Osteoblast (primary cell): ENCODE measurements at places on chromosomes 7 and 10.

GRCh38 chr7:127882313-127882920, 148.8 kb downstream of the LRRC4 start:
- H3K4me3 ChIP-seq: no peak overlapping the region
- H3K4me1 ChIP-seq: peaks cover 32% of the 10 kb centered on the region
- DNase-seq: no peak

GRCh38 chr10:100516847-100517246, 2.8 kb downstream of the SEC31B start:
- DNase-seq: peak; percentile 53
- no peak overlapping the region for H3K27ac ChIP-seq
- H3K36me3 ChIP-seq: no peaks in the 10 kb centered on the region
- H3K4me1 ChIP-seq: peaks cover 19% of the 10 kb centered on the region

- no peak for DNase-seq
- H3K4me3 ChIP-seq: no peak overlapping the region
- peaks cover 11% of the 10 kb centered on the region for H3K36me3 ChIP-seq
- H3K4me1 ChIP-seq: peaks cover 8% of the 10 kb centered on the region
Measured at GRCh38 chr10:28600056-28600455, 67.1 kb downstream of the WAC start.

DNA sequence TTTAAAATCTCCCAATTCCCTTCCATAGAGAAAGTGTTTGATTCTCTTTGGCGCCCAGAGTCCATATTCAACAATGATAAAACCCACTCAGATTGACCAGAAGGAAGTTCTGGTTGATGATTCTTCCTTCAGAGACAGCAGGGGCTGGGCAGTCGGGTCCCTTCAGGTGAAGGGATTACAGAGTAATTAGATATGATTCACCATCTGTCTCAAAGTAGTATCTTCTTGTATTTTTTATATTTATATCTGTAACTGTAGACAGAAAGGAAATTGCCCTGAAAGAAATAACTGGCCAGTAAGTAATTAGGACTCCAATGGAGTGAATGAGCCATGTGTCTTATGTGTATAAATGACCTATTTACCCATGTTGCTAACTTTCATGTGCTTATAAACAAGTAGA, 156.0 kb downstream of the PLCE1 start:
- DNase-seq: no peak
- H3K4me1 ChIP-seq: no peaks in the 10 kb centered on the region
- H3K36me3 ChIP-seq: no peaks in the 10 kb centered on the region
- H3K4me3 ChIP-seq: no peak overlapping the region
- H3K27me3 ChIP-seq: no peaks in the 10 kb centered on the region

DNA sequence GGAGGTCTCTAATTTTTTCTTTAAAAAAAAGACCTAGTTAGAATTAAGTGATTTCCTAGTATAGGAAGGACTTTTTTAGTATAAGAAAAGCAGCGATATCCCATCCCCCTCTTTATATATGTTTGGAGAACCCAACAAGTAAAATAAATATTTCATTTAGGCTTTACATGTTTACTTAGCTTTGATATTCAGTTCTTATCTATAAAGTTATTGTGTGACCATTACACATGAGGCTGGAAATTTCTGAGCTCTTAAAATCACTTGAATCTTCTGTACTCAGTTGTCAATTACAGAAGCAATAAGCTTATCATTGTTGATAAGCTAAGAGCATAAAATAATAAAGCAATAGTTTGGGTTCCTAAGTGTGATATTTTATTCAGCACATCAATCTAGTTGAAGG, 89.7 kb downstream of the AASS start:
- no peaks in the 10 kb centered on the region for H3K4me1 ChIP-seq
- H3K27ac ChIP-seq: no peak overlapping the region
- H3K36me3 ChIP-seq: no peaks in the 10 kb centered on the region
- H3K4me3 ChIP-seq: no peak overlapping the region

DNA sequence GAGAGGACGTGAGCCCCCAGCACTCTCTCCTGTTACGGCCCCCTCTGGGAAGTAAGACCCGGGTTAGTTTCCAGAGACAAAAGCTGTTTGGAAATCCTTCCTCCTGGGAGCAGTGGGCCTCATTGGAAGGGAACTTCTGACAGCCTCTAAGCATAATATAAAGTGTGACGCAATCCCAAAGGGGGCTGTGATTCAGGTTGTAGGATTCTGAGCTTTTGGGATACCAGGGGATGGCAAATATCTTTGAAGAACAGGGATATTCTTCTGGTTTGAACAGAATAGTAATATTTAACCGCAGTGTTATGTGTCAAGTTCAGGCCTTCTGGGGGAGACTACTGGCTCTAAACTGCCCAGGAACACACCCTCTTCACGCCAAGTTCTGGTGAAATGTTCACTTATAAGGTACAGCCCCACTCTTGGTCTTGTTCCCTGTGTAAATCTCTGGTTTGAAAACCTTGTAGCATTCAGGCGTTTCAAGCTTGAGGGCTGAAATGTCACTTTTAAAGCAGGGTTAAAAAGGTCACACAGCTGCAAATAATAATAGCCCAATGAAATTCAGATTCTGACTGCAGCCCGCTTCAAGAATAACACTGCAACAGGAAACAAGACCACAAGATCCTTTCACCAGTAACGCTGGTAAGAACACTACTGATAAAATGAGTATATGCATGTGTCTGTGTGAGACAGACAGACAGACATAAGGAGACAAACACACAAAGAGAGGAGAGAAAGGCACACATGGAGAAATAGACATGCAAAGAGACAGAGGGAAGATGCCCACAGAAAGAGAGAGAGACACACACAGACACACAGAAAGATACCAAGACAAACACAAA, 69.0 kb downstream of the CREB5 start:
- peak overlapping the region; percentile 94 for H3K27ac ChIP-seq
- H3K4me1 ChIP-seq: peaks cover 71% of the 10 kb centered on the region
- H3K36me3 ChIP-seq: no peaks in the 10 kb centered on the region
- no peak for DNase-seq
- H3K4me3 ChIP-seq: peak overlapping the region; percentile 39
- H3K27me3 ChIP-seq: no peaks in the 10 kb centered on the region

DNA sequence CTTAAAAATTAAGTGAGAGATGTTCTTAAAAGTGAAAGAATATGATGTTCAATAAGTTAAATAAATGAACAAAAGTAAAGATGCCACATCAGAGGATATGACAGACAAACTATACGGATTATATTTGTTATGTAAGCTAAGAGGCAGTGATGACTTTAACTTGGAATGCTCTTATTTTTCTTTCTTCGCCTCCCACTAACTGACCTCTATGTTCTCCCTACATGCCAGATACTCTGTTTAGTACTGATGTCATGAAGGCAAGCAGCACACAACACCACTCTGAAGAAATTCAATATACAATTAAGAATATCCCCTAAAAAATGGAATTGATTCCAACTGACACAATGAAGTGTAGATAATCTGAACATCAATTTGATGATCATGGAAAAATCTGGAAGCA, 223.4 kb downstream of the DOCK4 start:
- H3K27me3 ChIP-seq: no peaks in the 10 kb centered on the region
- H3K36me3 ChIP-seq: peaks cover 2% of the 10 kb centered on the region
- H3K4me1 ChIP-seq: peaks cover 17% of the 10 kb centered on the region
- H3K27ac ChIP-seq: peak overlapping the region; percentile 27

DNA sequence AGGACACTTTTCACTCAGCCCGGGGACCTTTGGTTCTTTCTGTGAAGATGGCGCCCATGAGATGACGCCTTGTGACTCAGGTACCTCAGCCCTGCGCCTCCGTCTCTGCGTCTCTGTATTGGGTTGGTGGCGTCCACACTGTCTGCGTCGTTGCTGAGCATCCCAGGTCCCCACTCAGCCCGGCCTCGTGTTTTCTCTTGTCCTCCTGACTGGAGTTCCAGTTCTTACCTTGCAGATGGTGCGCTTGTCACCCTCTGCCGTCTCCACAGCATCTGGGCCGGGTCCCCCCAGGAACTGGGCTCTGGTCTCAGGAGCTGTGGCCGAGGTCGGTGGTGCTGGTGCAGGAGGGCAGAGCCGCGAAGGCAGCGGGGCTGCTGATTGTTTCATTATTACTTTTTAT, 150.4 kb downstream of the WDR37 start:
- H3K36me3 ChIP-seq: no peaks in the 10 kb centered on the region
- no peaks in the 10 kb centered on the region for H3K27me3 ChIP-seq
- no peak overlapping the region for H3K27ac ChIP-seq

GRCh38 chr10:119395280-119396007, 147.1 kb downstream of the RGS10 start:
- H3K27me3 ChIP-seq: no peaks in the 10 kb centered on the region
- H3K27ac ChIP-seq: no peak overlapping the region
- H3K4me3 ChIP-seq: no peak overlapping the region
- H3K36me3 ChIP-seq: no peaks in the 10 kb centered on the region

- H3K4me3 ChIP-seq: no peak overlapping the region
- H3K27me3 ChIP-seq: no peaks in the 10 kb centered on the region
- no peak overlapping the region for H3K27ac ChIP-seq
- H3K36me3 ChIP-seq: no peaks in the 10 kb centered on the region
- DNase-seq: no peak
Measured at GRCh38 chr7:85328456-85328998, 141.7 kb upstream of the SEMA3D start.

DNA sequence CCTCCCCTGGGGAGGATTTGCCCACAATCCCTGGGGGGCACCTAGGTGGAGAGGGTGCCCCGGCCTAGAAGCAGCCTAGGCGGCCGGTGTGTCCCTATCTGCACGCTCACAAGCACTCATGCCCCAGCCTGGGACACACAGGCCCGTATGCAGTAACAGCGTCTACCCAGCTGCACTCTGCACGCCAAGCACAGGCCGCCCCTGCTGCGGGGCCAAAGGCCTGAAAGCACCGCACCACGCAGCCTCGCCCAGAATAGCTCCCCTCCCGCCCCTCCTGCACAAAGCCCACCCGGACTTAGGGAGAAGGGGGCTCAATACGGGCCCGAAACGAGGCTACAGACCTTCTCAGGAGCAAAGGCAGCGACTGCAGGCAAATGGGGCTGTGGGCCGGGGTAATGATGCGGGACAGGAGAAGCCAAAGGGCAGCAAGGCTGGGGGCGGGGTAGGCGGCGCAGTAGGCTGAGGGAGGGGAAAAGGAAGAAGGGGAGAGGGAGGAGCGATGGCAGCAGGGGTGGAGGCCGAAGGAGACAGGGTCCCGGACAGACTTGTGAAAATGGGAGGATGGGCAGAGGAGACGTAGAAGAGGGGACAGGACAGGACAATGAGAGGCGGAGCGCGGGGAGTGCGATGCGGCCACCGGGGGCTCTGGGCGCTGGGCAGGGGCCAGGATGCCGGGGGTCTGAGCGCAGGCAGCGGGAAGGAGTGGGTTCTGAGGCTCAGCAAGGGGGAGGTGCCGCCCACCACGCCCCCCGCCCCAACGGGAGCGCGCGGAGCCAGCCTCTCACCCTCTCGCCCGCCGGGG, 544 bp downstream of the GPRIN2 start:
- H3K4me1 ChIP-seq: no peaks in the 10 kb centered on the region
- H3K4me3 ChIP-seq: no peak overlapping the region
- peaks cover 63% of the 10 kb centered on the region for H3K27me3 ChIP-seq
- H3K27ac ChIP-seq: no peak overlapping the region
- H3K36me3 ChIP-seq: no peaks in the 10 kb centered on the region

GRCh38 chr10:104340641-104341040, 2.4 kb upstream of the ITPRIP start:
- no peak overlapping the region for H3K4me3 ChIP-seq

DNA sequence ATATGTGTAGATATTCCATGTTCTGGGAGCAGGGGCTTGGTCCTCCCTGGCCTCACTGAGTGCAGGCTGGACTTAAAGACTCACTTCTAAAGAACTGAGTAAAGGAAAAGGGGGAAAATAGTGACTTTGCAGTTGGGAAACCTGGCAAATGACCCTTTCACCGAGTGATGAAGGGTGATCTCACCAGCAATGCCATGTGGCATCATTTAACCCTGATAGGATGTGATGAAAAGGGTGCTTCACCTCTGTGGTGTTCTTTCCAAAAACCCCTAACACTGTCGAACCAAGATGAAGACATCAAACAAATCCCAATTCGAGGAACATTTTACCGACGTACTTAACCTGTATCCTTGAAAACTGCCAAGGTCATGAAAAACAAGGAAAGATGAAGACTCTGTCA, 71.9 kb downstream of the AOAH start:
- no peaks in the 10 kb centered on the region for H3K27me3 ChIP-seq
- no peaks in the 10 kb centered on the region for H3K36me3 ChIP-seq
- no peak overlapping the region for H3K4me3 ChIP-seq
- H3K4me1 ChIP-seq: peaks cover 29% of the 10 kb centered on the region
- no peak overlapping the region for H3K27ac ChIP-seq

DNA sequence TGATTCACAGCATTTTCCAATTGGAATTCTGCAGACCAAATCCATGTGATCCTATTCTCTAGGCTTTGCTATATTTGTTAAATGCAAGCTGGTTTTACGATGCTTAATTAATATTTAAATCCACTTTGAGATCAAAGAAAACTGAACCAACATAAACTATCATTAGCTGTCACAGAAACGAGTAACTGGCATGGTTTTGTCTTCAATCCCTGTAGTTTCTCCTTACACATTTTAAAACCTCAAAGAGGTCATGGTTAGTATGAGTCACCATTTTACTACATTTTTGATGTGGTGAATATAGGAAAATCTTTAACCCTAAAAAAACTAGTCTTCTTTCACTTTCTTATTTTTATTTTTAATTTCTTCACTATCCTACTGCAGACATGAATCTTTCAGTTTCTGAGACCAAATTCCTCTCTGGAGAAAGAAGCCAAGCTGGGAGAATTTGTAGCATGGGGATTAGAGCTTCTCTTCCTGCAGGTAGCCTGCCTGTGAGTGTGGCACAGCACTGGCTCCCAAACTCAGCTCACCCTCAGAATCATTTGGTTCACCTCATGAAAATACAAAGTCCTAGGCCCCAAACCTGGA, 8.7 kb upstream of the LIPM start:
- H3K4me1 ChIP-seq: peaks cover 32% of the 10 kb centered on the region
- no peak for DNase-seq
- H3K36me3 ChIP-seq: no peaks in the 10 kb centered on the region
- H3K27me3 ChIP-seq: no peaks in the 10 kb centered on the region

DNA sequence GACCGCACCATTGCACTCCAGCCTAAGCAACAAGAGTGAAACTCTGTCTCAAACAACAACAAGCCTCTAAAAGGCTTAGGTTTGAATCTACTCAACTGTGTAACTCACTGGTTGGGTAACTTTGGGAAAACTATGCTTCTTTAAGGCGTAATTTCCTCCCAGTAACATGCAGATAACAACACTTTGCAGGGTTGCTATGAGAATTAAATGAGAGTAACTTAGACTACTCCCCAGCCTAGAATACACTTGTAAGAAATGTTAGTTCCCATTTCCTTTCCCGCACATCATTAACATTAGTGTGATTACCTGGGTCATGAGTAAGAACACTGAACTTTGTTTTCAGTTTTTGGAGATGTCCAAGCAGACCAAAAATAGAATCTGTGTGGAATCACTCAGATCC, 5.4 kb upstream of the MYPN start:
- H3K4me1 ChIP-seq: peaks cover 83% of the 10 kb centered on the region
- peak overlapping the region; percentile 98 for H3K27ac ChIP-seq
- H3K36me3 ChIP-seq: peaks cover 4% of the 10 kb centered on the region
- no peaks in the 10 kb centered on the region for H3K27me3 ChIP-seq

GRCh38 chr10:62719061-62719460, 85.5 kb upstream of the ADO start:
- no peak for DNase-seq
- no peaks in the 10 kb centered on the region for H3K4me1 ChIP-seq
- H3K36me3 ChIP-seq: no peaks in the 10 kb centered on the region
- H3K27me3 ChIP-seq: peaks cover 32% of the 10 kb centered on the region
- H3K4me3 ChIP-seq: no peak overlapping the region

GRCh38 chr10:70771311-70772194, 13.6 kb downstream of the TBATA start:
- no peaks in the 10 kb centered on the region for H3K4me1 ChIP-seq
- peaks cover 3% of the 10 kb centered on the region for H3K27me3 ChIP-seq
- no peak overlapping the region for H3K27ac ChIP-seq
- no peaks in the 10 kb centered on the region for H3K36me3 ChIP-seq
- no peak overlapping the region for H3K4me3 ChIP-seq
